Activated CD8-positive, alpha-beta memory T cell treated with anti-CD3 and anti-CD28 coated beads for 1 hour (primary cell): ENCODE measurements at places on chromosomes 12 and 14.
A peak's percentile ranks its signal among the peaks of the same experiment; 100 is the strongest.

DNA sequence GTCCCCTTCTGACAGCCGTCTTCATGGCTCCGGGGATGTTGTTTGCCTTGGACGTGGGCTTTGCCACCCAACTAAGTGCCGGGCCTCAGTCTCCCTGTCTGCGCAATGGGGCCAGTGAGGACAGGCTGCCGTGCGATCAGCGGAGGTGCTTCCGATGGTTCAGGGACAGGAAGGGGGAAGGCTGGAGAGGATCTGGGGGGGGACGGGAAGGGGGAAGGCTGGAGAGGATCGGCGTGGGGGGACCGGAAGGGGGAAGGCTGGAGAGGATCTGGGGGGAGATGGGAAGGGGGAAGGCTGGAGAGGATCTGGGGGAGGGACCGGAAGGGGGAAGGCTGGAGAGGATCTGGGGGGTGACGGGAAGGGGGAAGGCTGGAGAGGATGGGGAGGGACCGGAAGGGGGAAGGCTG, 3.4 kb downstream of the MMP17 start:
- DNase-seq, result no peak

- no peak for DNase-seq
Observed at GRCh38 chr14:76203086-76204001, 51.6 kb downstream of the GPATCH2L start.

GRCh38 chr12:43861015-43861839, 25.3 kb downstream of the TMEM117 start:
- no peak for DNase-seq

GRCh38 chr14:104935026-104935650, 10.5 kb downstream of the PLD4 start:
- DNase-seq, result no peak

- no peak for DNase-seq
Observed at GRCh38 chr14:96403409-96403808, 11.5 kb downstream of the AK7 start.

DNA sequence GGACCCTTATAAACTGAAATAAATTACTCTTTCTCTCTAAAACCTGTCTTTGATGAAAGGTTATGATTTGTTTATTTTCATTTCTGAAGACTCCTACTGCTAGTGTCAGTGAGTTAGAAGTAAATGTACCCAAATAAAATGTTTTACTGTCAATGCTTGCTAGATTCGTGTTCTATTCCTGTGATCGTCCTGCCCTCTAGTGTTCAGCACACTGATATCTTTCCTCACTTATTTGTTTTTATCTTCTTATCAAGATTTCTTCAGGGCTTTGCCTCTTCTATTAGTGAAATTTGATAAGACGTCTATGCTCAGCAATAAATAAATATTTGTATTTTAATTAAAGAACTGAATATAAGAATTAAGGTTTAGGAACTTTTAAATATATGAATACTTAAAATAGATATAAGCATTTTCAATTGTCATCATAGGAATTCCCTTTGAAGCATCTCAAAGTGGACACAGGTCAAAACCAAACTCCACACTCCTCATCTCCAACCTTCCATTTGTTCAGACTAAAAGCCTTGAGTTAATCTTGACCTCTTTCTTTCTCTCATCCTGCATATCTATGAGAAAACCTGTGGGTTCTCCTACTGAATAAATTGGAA, 75.8 kb downstream of the C12orf50 start:
- no peak for DNase-seq

- DNase-seq, result no peak
Observed at GRCh38 chr14:84704601-84705000, 825.3 kb upstream of the FLRT2 start.

- no peak for DNase-seq
Observed at GRCh38 chr14:79613625-79614024, 597.7 kb downstream of the DIO2 start.

GRCh38 chr12:22624870-22625761, at the start of gene ETNK1:
Gene ETNK1, plus strand, starts transcription at chr12:22625171. Its CDS starts 260 bp downstream, at chr12:22625431.
- DNase-seq, result peak; percentile 81

DNA sequence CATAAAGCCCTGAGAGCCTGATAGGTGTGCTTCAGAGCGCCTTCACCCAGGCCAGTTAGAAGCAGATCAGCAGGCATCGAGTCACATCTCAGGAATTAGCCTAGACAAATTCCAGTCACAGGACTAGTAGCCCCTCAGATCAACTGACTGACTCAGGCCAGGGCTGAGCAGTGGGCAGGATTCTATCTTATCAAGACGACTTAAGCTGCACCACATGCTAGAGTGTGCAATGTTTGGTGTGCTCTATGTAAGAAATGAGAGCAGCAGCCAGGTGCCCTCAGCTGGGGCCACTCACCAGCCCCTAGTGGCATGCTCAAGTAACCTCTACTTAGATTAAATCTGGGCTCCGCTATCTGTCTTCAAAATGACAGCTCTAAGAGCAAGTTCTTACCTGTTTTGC, 19.7 kb upstream of the NGB start:
- DNase-seq, result no peak

GRCh38 chr14:61636779-61637178, 58.5 kb upstream of the HIF1A start:
- DNase-seq, result no peak

GRCh38 chr12:19994968-19995367, 373.4 kb upstream of the PDE3A start:
- DNase-seq, result no peak
